Renal cortex interstitium (tissue), 15 donors: ENCODE measurements at places on chromosomes 12 and 14.

- no peak for DNase-seq
These were observed 78.4 kb downstream of the SSPN start for GRCh38 chr12:26273811-26274210.

DNA sequence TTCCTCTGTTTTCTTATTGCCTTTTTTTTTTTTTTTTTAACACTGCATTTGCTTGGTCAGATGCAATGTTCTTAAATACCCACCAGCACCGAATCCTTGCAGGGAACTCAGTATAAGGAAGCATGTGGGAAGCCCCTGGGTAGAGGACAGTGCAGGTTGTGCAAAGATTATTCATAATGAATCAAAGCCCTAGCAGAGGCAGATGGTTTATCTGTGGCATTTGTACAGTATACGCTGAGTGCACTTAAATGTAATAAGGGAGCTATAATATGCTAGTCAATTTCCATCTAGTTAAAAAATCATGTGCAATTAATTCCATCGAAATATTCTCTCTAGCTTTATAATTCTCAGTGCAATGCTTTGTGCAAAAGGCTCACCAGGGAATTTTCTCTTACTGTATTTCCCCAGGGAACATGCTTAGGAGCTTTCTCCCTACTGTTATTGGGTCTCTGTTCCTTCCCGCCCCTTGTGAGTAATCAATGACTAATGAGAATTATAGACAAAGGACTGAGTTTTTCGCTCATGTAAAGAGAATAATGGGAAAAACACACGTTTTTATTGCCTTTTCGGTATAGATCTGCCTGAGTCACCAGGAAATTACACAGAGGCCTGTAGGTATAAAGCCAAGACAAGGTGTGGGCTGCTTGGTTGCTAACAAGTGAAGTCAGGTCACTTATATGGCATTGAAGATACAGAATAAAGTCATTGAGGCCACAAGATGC lies 1214.3 kb upstream of the TMEM132C start:
- no peak for DNase-seq

GRCh38 chr14:105146181-105146975 lies 22.2 kb downstream of the JAG2 start:
- no peak for DNase-seq

- DNase-seq: no peak
These were observed 38.4 kb upstream of the BCL2L14 start for GRCh38 chr12:12032260-12032791.

DNA sequence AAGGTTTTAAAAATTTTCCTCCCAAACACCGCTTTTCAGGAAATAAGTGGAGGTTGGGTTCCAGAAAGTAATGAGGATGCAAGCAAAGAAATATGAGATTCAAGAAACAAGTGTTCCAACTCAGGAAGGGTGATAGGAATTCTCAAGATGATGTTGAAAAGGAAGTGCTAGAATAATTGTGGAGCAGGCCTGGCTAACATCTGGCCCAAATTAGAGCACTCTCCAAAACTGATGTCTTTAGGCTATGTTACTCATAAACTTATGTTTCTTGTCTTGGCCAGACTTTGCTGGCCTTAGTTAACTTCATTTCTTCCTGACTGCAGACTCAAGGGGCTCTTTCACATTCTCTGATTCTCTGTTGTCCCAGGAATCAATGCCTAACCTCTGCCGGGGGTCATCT lies 116.3 kb downstream of the TMTC3 start:
- no peak for DNase-seq

DNA sequence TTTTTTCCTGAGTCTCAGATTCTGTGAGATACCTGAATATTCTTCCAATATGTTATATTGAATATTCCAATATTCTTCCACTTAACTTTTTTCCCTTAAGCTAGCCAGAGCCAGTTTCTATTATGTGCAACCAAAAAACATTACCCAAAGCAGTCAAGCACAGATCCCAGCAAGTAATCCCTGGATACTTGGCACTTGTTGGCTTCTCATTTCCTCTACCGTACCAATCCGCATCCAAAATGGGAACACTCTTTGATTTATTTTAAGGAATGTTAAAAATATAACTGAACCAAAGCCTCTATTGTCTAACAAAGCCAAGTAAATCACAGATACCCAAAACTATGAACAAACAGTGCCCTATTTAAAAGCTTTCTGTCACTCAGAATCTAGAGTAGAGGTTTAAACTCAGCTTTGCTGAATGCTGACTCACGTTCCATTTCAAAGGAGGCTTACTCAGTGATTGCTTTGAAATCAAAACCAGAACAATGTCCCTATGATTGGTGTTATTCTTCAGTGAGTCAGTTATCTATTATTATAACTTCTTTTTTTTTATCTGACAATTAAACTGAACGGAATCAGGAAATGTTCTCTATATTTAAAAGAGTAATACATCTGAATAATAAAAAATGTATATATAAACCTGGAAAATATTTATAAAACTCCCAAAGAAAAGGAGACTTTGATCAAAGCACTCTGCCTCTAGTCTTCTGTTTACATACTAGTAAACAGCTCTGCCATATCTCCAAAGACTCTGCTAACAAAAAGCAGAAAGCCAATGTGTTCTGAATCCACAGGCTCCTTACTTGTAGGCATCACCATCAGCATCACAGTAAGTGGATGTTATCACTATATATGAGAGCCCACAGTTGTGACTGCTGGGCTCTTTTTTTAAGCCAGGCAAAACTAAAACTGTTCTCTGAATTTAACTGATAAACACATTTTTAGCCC lies 360.8 kb downstream of the CCDC91 start:
- DNase-seq: no peak

DNA sequence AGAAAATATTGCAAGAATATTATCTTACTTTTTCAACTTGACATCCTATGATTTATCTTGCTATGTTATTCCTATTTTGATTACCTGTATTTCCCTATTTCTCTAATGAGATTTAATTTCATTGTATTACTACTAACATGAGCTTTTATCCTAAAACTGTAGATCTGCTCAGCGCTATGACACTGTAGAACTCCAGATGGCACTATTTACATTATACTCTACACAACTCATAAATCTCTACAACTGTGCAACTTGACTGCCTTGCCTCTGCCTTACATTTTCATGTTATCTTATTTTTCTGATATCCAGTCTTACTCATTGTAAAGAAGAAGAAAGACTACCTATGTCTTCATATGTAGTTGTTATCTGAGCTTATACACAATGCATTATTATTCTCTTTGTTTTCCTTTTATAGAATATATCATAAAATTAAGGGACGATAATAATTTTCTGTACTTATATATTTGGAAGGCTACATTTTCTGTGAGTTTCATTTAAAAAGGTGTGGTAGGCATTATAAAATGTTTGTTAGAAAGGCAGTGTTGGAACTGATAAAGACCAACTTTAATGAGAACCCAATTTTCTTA lies 24.1 kb downstream of the NUP37 start:
- DNase-seq: no peak

DNA sequence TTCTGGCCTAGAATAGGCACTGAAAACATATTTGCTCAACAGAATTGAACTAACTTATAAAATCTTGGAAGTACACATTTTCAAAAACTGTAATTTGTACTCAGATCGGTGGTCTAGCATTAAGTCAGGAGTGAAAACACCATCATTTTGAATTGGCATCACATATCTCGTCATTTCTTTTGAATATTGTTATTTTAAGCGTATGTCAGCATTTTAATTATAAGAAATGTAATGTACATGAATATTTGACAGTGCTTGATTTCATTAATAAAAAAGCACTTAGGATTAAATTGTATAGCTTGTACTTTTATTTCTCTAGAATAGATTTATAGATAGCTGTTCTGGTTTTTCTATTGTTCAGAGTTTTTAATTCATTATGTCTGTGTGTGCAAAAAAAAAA lies 892.2 kb downstream of the BCL11B start:
- no peak for DNase-seq

DNA sequence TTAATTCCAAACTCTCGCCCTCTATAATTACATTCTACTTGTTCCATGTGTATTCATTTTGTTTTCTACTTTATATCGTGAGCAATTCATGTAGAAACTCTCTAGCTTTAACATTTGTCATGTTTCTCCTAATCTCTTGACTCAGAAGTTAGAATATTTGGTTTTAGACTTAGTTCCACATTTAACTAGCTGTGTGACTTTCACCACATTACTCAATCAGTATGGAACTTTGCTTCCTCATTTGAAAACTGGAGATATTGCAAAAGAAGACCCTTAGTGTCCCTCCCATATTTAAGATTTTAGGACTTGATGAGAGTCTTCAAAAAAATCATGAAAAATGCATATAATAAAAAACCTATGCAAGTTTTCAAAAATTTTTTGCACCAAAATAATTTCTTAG lies 447.5 kb downstream of the GXYLT1 start:
- DNase-seq: no peak

DNA sequence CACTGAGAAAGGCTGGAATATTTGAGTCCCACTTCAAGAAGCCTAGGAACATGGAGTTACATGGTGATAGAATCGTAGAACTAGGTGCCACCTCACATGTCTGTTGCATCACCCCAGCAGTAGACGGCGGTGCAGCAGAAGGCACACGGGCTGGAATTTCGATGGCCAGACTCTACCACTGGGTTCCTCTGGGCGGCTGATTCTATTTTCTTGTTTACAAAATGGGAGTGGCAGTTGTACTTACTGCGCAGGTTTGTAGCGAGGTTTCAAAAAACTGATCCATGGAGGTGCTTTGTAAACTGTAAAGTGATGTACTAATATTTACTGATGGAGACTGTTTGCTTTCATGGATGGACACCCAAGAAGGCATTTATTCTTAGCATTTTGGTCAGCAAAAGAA lies 45.7 kb downstream of the WDR20 start:
- no peak for DNase-seq

DNA sequence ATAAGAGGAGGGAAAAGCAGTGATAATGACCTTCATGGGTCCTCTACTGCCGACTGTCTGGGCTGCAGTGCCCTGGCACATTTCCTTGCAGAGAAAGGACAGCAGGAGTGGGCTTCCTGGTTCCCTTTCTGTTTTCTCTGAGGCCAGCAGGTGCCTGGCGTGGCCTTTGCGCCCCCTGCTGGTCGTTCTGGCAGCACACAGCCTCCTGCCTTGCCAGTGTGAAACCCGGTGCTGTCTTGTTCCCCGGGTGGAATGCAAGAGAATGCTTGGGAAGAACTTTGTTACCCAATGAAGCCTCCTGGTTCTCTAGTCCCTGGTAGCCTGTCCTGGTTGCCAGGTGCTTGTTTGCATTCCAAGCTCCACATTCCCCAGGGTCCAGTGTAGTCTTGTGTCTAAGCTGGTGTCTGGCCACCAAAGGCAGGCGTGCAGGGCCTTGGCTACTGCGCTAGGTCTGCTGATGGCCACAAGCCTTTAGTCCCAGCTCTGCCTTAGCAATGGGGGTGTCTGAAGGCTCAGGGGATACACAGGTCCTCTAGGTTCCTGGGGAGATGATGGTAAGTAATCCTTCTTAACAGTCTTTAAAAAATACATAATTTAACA lies 1392.4 kb upstream of the TMEM132C start:
- peak; percentile 26 for DNase-seq

DNA sequence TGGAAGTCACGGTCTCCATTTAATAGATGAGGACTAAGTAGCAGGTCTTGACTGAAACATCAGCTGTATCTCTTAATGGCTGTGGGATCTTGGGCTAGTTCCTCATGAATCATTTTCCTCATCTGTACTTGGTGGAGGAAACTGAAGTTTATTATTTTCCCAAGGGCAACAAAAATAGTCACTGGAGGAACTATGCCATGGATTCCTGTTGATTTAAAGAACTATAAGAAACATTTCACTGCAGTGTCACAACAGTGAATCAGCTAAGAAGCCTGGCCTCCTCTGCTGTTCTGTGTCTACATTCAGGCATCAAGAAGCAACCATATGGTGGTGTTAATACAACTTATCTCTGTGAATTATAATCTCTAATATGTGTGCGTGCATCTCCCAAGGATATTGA lies 200.5 kb downstream of the STXBP6 start:
- DNase-seq: no peak

GRCh38 chr14:73503648-73504047 lies 12.9 kb downstream of the RIOX1 start:
- no peak for DNase-seq

GRCh38 chr14:98598576-98598975 lies 673.4 kb downstream of the BCL11B start:
- DNase-seq: no peak

GRCh38 chr12:104342147-104342546 lies 38.6 kb downstream of the EID3 start:
- no peak for DNase-seq

DNA sequence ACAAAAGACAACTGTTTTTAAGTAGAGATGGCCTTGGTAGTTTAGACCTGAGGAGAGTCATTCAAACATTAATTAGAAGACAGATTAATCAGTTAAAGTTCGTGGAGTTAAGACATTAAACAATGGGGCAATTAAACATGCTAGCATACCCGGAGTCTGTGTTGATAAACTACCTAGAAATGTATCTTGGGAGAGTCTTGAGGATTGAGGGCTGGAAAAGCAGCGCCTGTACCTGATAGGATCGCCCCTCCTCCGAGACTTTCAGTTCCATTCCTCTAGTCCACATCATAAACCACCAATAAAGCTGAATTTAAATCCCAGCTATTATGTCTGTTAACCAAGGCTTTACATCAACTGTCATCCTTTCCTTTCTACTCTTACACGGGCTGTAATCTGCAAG lies 1.0 kb upstream of the KRAS start:
- no peak for DNase-seq

GRCh38 chr12:123064366-123064765 lies 83.9 kb downstream of the ARL6IP4 start:
- no peak for DNase-seq

DNA sequence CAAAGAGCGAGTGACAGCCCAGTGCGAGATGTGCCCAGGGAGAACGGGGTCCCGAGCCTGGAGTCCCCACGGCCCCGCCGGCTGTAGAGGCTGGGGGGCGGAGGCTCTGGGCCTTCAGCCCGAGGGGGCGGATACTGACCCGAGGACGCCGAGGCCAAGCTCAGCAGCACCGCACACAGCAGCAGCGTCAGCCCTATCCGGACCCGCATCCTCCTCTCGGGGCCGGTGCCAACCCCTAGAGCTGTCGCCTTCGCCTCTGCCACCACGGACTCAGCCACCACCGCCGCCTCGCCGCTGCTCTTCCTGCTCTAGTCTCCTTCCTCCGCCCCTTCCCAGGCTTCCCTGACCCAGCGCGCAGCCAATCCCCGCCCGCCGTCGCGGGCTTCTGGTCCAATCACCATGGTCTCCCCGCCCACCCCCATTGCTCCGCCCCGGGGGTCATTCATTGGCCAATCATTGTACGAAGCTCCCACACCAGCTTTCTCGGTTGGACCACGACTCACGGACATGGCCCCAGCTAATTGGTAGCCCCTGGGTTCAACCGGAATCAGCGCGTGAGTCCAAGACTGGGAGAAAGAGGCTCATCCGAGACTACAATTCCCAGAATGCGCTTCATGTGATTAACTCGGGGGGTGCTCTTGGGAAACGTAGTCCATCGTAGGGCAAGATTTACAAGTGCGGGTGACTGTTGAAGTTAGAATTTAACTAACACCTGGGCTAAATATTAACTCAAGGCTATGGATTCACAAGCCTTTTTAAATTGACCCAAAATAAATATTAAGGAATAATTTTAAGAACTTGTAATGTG lies at the start of gene SEL1L:
SEL1L (minus strand) TSS at position 318 of the 808 bp plus-strand sequence; CDS start at position 209, 109 bp downstream.
- peak; percentile 100 for DNase-seq

GRCh38 chr12:109299849-109300248 lies 9.2 kb downstream of the FOXN4 start:
- no peak for DNase-seq
